ENCODE measurements at places on chromosomes 12 and 14. TPM values are rescaled to one million over a fixed set of nuclear protein-coding genes. Genes with fewer than 3 reads are reported as not detected.

GRCh38 chr14:55356913-55357312, 54.7 kb downstream of the ATG14 start:
- DNase-seq, result no peak

DNA sequence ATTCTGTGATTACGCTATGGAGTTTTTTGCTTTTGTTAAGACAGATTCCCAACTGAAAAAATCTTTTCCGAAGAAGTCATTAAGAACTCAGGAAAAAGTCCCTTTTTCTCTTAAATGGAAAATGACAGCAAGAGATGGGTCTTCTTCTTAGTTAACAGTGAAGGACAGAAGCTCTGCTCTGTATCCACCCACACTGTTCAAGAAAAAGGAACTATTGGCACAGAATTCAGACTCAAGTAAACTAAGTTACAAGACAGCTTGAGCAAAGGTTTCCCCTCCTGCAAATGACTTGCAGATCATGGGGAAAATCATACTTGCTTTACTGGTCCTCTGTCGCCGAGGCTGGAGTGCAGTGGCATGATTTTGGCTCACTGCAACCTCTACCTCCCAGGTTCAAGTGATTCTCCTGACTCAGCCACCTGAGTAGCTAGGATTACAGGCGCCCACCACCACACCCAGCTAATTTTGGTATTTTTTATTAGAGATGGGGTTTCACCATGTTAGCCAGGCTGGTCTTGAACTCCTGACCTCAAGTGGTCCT, 137.1 kb upstream of the AEBP2 start:
- no peak for DNase-seq

GRCh38 chr12:104521731-104522130, 65.0 kb downstream of the CHST11 start:
- no peak for DNase-seq

Gene SLC6A13
- polyA plus RNA-seq, result 1.3 TPM

DNA sequence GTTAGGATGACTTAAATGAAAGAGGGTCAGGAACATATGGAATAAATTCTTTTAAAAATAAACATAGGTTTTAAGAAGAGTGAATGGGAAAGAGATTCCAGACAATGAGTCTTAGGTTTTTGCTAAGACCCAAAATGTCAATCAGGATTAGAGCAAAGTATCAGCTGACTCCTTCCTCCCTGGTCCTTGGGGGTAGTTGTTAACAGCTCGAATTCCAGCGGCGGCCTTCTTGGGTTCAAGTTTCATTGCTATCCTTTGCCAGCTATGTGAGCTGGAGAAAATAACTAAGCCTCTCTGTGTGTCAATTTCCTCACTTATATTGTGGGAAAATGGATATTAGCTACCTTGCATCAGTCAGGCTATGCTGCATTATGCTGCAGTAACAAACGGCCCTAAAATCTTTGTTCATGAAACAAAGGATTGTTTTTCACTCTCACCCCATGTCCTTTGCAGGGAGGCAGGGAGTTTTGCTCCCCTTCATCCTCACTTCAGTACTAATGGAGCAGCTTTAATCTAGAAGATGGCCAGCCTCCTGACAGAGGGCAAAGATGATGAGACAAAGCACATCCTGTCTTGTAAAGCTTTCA, 83.8 kb upstream of the RFLNA start:
- no peak for DNase-seq

DNA sequence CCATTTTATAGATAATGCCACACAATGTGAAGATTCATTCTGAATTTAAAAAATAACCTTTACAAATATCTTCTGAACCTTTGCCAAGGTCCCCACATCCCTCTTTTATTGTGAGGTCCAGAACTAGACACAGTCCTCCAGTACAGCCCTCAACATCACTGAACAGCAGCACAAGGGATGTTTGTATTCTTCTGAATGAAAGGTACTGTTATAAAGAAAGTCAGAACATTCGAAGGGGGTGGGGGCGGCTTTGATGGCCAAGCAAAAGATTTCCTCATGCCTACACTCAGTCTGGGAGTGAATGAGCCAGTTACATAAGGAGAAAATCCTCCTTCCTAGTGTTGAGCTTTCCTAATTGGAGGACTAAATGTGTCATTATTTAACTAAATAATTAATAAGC, 77.3 kb downstream of the PPM1A start:
- DNase-seq, result no peak

Gene RERG
- polyA plus RNA-seq, result 8.7 TPM

Gene SLC25A47
- polyA plus RNA-seq, result not detected

Gene OR6C2
- polyA plus RNA-seq, result not detected

DNA sequence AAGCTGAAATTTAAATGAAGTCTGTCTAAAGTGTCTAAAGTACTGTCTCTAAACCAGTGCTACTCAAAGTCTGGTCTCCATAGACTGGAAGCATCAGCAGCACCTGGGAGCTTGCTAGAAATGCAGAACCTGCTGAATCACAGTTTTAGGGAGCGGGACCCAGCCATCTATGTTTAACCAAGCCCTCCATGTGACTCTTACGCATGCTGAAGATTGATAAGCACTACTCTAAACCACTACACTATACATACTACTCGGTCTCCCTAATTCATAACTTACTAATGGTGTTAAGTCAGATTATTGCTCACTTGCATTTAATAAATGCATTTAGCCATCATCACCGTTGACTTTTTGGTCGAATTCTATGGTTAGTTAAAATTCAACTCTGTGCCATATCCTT, 88.8 kb downstream of the SLC25A21 start:
- DNase-seq, result no peak

Gene CCDC175
- polyA plus RNA-seq, result not detected

DNA sequence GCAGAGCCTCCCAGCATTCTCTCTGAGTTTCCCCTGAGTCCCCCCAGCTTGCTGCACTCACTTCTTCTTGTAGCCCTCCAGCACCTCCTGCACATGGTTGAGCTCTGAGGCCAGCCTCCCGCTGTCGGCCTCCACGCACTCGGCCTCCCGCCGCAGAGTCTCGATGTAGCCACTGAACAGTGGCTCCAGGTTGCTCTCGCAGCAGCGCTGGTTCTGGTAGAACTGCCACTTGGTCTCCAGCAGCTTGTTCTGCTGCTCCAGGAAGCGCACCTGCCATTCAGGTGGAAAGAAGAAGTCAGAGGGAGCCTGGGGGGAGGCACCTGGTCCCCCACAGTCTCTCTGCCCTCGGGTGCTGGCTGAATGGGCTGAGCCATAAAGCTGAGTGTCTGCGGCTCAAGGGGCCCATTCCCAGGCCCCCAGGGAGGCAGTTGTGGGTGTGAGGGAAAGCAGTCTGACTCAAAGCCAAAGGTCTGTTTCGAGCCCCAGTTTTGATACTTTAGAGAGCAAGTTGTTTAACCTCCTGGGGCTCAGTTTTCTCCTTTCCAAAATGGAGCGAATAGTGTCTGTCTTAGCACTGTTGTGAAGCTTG, 2.3 kb downstream of the KRT85 start:
- no peak for DNase-seq

Gene IAPP
- not detected for polyA plus RNA-seq

Gene EMP1
- 196 TPM for polyA plus RNA-seq

Gene ARPC3
- polyA plus RNA-seq, result 138 TPM

- peak; percentile 23 for DNase-seq
Observed at GRCh38 chr12:23211384-23212320, 586.7 kb downstream of the ETNK1 start.

DNA sequence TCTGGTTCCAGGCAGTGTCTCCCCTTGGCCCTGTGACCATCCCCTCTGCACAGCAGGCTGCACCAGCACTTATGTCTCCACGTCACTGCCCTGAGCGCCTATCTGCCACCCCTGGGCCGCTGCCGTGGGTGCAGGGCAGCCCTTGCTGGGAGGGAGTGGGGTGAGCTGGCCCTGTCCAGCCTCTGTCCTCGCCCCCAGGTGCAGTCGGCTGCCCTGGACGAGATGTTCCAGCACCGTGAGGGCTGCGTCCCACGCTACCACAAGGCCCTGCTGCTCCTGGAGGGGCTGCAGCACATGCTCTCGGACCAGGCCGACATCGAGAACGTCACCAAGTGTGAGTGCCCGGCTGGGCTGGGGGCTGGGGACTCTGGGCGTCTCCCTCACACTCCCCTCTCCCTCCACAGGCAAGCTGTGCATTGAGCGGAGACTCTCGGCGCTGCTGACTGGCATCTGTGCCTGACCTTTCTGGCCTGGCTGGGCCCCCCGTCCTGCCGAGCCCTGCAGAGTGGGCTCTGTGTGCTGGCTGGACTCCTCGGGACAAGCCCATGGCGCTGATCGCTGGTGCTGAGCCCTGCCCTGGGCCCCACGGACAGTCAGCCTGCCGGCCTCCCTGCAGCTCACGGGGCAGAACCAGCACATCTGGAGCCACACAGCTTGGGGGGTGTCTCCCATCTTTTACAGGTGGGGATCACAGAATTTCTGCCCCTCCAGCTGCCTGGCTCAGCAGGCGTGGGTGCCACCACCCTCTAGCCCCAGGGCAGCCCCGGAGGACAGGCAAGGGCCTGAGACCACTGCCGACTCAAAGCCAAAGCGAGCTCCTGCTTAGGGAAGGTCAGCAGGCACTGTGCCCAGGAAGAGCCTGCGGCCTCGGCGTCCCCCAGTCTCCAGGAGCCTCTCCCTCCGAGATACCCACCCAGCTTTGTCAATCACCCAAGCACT, 7.9 kb upstream of the PUS1 start:
- DNase-seq, result no peak

Gene FGF23
- 0.15 TPM for polyA plus RNA-seq

DNA sequence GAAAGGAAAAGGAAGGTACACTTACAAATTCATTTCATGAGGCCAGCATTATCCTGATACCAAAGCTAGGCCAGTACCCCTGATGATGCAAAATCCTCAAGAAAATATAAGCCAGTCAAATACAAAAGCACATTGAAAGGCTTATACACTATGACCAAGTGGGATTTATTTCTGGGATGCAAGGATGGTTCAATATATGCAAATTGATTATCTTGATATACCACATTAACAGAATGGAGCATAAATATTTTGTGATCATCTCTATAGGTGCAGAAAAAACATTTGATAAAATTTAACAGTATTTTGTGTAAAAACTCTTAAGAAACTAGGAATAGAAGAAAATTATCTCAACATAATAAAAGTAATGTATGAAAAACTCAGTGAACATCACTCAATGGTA, 97.0 kb upstream of the BCAT1 start:
- DNase-seq, result no peak

Gene C14orf39
- 2.1 TPM for polyA plus RNA-seq

DNA sequence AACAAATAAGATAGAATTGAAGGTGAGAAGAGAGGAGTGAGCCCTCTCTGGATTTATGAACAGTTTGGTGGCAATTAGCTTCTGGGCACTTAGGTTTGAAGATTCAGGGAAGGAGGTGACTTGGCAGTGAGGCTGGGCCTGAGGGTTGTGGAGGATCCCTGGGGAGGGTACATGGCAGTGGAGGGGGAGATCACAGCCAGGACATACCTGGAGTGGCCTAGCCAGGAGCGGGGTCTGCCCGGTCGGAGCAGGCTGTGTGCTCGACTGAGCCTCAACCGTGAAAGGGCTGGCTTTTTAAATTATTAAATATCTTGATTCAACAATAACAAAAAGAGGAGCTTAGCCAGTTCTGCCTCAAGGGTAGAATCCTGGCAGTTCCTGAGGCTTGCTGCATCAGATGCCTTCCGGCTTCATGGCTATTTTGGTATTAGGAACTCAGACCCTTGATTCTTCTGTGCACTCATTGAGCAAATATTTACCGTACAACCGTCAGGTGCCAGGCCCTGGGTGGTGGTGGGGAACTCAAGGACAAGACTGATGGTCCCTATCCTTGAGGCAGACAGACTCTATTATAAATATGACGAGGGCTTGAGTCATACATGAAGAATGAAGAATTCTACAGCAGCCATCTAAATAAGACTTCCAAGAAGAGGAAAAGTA, 73.4 kb downstream of the SPTB start:
- DNase-seq, result no peak

DNA sequence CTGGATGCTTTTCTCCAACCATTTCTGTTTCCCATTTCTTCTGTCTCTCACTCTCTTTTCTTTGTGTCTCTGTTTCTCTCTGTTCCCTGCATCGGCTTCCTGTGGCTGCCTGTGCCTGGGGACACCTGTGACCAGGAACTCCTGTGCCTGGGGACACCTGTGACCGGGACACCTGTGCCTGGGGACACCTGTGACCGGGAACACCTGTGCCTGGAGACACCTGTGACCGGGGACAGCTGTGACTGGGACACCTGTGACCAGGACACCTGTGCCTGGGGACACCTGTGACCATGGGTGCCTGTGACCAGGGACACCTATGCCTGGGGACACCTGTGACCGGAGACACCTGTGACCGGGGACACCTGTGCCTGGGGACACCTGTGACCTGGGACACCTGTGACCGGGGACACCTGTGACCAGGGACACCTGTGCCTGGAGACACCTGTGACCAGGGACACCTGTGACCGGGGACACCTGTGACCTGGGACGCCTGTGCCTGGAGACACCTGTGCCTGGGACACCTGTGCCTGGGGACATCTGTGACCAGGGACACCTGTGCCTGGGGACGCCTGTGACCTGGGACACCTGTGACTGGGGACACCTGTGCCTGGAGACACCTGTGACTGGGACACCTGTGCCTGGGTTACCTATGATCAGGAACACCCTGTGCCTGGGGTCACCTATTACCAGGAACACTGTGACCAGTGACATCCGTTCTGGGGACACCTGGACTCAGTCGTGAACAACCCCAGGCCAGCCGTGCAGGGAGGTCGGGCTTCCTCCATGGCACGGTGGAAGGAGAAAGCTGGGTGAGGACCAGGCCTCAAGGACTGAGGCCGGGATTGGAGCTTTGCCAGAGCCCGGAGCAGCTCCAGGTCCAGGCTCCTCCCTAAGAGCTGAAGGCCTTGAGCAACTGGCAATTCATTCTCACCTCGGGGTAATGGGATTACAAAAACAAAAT, 23.4 kb upstream of the FBRSL1 start:
- no peak for DNase-seq

GRCh38 chr12:126950266-126950665, 1316.7 kb upstream of the TMEM132C start:
- no peak for DNase-seq

Gene HOXC11
- not detected for polyA plus RNA-seq

Gene RTN1
- 1.9 TPM for polyA plus RNA-seq

Gene TRPV4
- 0.80 TPM for polyA plus RNA-seq

GRCh38 chr14:92644171-92644969, 104.1 kb downstream of the LGMN start:
- DNase-seq, result no peak

DNA sequence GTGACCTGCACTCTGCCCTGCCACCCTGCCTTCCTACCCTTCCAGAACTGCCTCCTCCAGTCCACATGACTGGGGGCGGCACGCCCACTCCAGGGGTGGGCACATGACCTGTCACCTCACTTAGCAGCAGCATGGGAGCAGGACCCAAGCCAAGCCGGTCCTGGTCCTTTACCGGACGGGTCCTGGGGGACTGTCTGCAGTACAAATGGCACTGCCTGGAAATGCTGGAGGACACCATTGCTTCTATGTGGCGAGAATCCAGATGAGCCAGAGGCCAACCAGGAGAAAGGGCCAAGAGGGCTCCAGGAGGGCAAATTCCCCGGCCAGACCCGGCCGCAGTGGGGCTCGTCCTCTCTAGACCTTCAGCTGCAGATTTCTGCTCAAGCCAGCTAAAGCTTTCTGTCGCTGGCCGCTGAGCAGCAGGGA, 33.1 kb downstream of the ITPK1 start:
- no peak for DNase-seq

DNA sequence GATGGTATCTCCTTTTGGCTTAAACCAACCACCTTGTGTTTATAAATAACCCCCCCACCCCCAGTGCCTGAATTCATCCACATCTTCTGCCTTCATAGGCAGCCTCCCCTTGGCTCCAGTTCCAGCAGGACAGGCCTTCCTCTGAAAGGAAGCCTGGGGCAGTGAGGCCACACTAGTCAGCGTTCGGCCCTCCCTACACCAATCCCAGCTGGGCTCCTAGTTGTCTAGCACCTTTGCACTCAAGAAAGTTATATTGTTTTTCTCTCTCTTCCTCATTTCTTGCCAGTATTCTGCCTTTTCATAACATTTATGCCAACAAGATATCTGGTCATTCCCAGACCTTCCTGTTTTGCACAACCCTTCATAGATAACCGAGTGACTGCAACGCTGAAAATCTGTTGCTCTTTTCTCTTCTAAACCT, 73.1 kb upstream of the ACTN1 start:
- DNase-seq, result no peak

Measured in muscle of arm (tissue), 14 donors.